ENCODE measurements at places on chromosomes 3 and 15. TPM values are rescaled to one million over a fixed set of nuclear protein-coding genes. Genes with fewer than 3 reads are reported as not detected.
A peak's percentile ranks its signal among the peaks of the same experiment; 100 is the strongest.

The UBXN7 gene
- 109 TPM for total RNA-seq

GRCh38 chr3:27533718-27534573, 49.8 kb upstream of the SLC4A7 start:
- H3K4me3 ChIP-seq = peak overlapping the region; percentile 48
- DNase-seq = peak; percentile 88
- peaks cover 35% of the 10 kb centered on the region for H3K4me1 ChIP-seq
- H3K36me3 ChIP-seq = no peaks in the 10 kb centered on the region
- peak overlapping the region; percentile 89 for H3K27ac ChIP-seq

- H3K27ac ChIP-seq = no peak overlapping the region
- DNase-seq = no peak
- peaks cover 66% of the 10 kb centered on the region for H3K27me3 ChIP-seq
- peaks cover under 1% of the 10 kb centered on the region for H3K36me3 ChIP-seq
- H3K4me1 ChIP-seq = peaks cover 5% of the 10 kb centered on the region
Measured at GRCh38 chr15:72235298-72235697, 4.3 kb upstream of the PKM start.

GRCh38 chr3:62708638-62709373, 166.4 kb downstream of the CADPS start:
- H3K4me1 ChIP-seq = peaks cover 5% of the 10 kb centered on the region
- no peak overlapping the region for H3K4me3 ChIP-seq
- no peaks in the 10 kb centered on the region for H3K36me3 ChIP-seq
- H3K27ac ChIP-seq = no peak overlapping the region
- peaks cover 1% of the 10 kb centered on the region for H3K27me3 ChIP-seq
- DNase-seq = no peak

DNA sequence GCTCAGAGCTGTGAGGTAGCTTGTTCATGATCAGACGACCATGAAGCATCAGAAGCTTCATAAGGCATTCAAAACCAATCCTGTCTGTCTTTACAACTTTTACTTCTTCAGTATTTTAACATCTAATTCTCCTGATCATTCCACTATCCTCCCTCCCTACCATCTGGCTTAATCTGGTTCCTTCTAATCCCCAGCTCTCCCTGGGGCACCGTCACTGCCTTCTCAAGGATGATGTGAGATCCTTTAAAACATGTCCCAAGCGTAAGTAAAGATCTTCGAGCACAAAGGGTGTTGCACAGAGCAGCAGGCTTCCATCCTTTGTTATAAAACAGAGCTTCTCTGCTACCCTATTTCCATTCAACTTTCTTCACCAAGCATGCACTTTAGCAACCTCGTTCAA, 362.7 kb upstream of the ARRDC4 start:
- no peak overlapping the region for H3K4me3 ChIP-seq
- H3K36me3 ChIP-seq = no peaks in the 10 kb centered on the region
- no peak for DNase-seq
- H3K4me1 ChIP-seq = no peaks in the 10 kb centered on the region

GRCh38 chr3:50147447-50147846, 7.7 kb upstream of the SEMA3F start:
- H3K27ac ChIP-seq = no peak overlapping the region
- H3K4me1 ChIP-seq = peaks cover 5% of the 10 kb centered on the region
- DNase-seq = no peak
- H3K4me3 ChIP-seq = no peak overlapping the region

DNA sequence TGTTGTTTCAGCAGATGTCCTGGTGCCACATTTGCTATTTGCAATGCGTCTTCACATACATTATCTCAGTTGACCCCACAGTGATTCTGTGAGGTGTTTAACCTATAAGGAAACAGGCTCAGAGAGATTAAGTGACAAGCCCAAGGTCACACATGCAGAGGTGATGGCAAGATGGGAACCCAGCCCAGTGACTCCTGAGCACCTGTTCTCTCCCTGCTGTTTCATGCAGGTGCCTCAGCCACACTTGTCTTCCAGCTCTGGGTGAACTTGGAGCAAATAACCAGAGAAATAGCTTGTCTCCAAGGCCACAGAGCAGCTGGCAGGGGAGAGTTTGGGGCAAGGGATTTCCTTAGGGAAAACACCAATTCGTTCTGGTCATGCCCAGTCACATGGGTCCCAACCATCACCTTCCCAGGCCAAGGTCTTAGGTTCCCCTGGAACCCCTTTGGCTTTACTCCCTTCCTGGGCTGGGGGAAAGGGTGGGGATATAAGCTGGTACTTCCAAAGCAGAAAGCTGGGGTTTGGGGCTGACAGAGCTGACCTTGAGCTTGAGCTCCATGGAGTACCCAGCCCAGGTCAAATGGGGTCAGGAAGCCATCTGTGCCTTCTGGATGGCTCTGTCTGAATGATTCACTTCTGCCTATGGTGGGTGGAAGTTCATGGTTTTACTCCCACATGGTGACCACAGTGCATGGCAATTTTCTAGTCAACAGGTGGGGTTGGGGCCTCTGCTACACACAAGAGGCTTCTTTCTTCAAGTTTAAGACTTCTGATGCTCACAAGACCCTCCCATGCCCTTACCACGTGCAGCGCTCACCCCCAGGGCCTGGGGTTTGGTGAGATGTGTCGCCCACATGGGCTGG, 22.4 kb downstream of the LIPC start:
- H3K4me3 ChIP-seq = no peak overlapping the region
- no peaks in the 10 kb centered on the region for H3K27me3 ChIP-seq
- H3K36me3 ChIP-seq = no peaks in the 10 kb centered on the region
- DNase-seq = no peak

Data from H1 (cell line).